Gastroesophageal sphincter (tissue), 4 donors: ENCODE measurements at places on chromosomes 13 and 19. TPM values are rescaled to one million over a fixed set of nuclear protein-coding genes. Genes with fewer than 3 reads are reported as not detected.

DNA sequence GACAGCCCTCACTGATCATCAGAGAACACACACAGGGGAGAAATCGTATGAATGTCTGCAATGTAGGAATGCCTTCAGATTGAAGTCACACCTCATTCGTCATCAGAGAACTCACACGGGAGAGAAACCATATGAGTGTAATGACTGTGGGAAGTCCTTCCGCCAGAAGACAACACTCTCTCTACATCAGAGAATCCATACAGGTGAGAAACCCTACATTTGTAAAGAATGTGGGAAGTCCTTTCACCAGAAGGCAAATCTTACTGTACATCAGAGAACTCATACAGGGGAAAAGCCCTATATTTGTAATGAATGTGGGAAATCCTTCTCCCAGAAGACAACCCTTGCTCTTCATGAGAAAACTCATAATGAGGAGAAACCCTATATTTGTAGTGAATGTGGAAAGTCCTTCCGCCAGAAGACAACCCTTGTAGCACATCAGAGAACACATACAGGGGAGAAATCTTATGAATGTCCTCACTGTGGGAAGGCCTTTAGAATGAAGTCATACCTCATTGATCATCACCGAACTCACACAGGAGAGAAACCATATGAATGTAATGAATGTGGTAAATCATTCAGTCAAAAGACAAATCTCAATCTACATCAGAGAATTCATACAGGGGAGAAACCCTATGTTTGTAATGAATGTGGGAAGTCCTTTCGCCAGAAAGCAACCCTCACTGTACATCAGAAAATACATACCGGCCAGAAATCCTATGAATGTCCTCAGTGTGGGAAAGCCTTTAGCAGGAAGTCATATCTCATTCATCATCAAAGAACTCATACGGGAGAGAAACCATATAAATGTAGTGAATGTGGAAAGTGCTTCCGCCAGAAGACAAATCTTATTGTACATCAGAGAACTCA lies 32.5 kb downstream of the ZNF567 start:
- ATAC-seq: no peak
- no peak overlapping the region for H3K4me3 ChIP-seq
- no peak overlapping the region for H3K27ac ChIP-seq
- H3K36me3 ChIP-seq: peaks cover 23% of the 10 kb centered on the region
- H3K4me1 ChIP-seq: no peaks in the 10 kb centered on the region
- H3K27me3 ChIP-seq: no peaks in the 10 kb centered on the region

GRCh38 chr13:97935071-97935470 lies 18.4 kb upstream of the IPO5 start:
- H3K4me3 ChIP-seq: no peak overlapping the region
- ATAC-seq: no peak
- H3K27ac ChIP-seq: no peak overlapping the region
- H3K4me1 ChIP-seq: no peaks in the 10 kb centered on the region
- no peaks in the 10 kb centered on the region for H3K27me3 ChIP-seq

DNA sequence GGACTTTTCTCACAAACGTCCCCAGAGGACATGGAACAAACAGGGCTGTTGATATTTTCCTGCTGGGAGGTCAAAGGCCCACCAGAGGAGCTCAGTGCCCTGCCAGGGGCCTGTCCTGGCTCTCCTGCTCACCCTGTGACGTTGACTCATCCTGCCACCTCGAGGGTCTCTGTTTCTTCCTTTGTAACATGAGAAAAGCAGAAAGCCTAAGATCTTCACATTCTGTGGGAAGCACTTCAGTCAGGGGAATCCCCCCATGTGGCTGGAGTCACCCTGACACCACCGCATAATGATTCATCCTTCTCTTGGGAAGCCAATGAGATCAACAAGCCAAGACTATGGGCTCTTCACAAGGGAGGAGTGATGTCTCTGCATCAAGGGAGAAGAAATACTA lies 147.9 kb downstream of the KATNAL1 start:
- H3K27ac ChIP-seq: no peak overlapping the region
- H3K36me3 ChIP-seq: no peaks in the 10 kb centered on the region
- no peak for ATAC-seq
- H3K4me3 ChIP-seq: no peak overlapping the region
- H3K27me3 ChIP-seq: peaks cover 5% of the 10 kb centered on the region

- no peaks in the 10 kb centered on the region for H3K36me3 ChIP-seq
- no peaks in the 10 kb centered on the region for H3K27me3 ChIP-seq
- H3K4me1 ChIP-seq: no peaks in the 10 kb centered on the region
Measured at GRCh38 chr13:22200440-22200839, 529.6 kb downstream of the FGF9 start.

DNA sequence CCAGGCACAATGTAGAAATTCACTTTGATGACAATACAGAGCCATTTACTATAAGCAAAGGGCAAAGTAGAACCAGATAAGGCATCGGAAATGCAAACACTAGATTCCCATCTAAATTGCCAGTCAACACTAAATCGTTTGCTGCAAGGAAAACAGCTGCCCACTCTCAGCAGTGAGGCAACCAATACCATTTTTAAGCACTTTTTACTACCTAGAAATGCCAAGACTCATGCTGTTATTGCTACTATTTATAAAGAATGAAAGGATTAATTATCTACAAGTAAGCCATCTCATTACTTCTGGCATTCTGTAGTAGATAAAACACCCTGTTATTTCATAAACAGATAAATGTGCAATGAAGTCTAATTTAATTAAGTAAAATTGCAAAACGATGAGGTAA lies 422.0 kb downstream of the FGF14 start:
- H3K4me1 ChIP-seq: no peaks in the 10 kb centered on the region
- no peak overlapping the region for H3K27ac ChIP-seq
- no peaks in the 10 kb centered on the region for H3K36me3 ChIP-seq

DNA sequence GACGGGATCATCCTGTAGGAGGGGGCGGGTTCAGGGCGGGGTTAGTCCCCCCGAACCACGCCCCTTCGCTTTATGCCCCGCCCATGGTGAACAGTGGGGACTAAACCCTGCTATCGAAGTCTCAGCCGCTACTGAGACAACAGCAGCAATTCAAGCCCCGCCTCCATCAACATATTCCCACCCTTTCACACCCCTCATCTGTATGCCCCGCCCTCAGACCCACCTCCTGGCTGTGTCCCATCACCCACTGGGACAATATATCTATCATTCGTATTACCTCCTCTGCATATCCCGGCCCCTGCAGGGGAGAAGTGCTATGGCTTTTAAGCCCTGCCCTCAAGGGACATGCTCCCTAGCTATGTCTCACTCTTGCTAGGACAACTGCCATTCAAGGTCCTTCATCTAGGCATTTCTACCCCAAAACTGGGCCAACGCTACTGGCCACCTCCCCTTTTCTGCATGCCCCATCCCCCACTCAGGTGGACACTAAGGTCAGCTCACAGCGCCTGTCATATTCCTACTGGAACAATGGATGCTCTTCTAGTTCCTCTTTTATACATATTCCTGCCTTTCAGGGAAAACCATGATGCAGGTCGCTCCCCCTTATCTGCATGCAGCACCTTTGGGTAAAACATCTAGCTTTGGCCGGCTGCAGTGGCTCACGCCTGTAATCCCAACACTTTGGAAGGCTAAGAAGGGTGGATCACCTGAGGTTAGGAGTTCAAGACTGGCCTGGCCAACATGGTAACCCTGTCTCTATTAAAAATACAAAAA lies 11.9 kb downstream of the LRFN1 start:
- H3K27me3 ChIP-seq: peaks cover 74% of the 10 kb centered on the region
- peaks cover 7% of the 10 kb centered on the region for H3K4me1 ChIP-seq
- peaks cover 12% of the 10 kb centered on the region for H3K36me3 ChIP-seq
- no peak for ATAC-seq

GRCh38 chr13:38046049-38046376 lies 176.4 kb upstream of the TRPC4 start:
- no peaks in the 10 kb centered on the region for H3K4me1 ChIP-seq
- no peaks in the 10 kb centered on the region for H3K36me3 ChIP-seq
- no peak for ATAC-seq
- H3K27ac ChIP-seq: no peak overlapping the region

DNA sequence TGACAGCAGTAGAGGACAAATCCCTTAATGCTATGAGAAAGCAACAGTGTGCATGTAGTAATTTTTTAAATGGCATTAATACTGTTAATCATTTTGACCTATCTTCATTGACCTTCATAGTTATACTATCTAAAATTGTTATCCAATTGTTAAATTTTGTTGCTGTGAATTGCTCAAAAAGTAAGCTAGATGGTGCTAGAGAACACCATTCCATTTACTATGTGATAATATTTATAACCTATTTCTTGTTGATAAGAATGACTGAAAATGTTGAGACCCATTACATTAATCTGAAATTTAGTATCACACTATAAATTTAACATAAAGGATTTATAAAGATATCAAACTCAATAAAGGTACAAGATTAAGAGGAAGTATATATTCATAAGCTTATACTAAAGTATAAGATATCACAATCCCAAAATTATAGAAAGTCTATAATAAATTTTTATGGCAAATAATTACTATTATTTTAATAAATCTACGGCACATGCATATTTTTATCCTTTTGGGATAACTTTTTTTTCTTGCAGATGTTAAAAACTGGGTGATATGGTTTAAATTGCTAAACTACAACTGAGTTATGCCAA lies 1573.3 kb downstream of the PCDH9 start:
- no peaks in the 10 kb centered on the region for H3K4me1 ChIP-seq
- ATAC-seq: no peak
- H3K27me3 ChIP-seq: no peaks in the 10 kb centered on the region
- H3K4me3 ChIP-seq: no peak overlapping the region
- no peaks in the 10 kb centered on the region for H3K36me3 ChIP-seq

DNA sequence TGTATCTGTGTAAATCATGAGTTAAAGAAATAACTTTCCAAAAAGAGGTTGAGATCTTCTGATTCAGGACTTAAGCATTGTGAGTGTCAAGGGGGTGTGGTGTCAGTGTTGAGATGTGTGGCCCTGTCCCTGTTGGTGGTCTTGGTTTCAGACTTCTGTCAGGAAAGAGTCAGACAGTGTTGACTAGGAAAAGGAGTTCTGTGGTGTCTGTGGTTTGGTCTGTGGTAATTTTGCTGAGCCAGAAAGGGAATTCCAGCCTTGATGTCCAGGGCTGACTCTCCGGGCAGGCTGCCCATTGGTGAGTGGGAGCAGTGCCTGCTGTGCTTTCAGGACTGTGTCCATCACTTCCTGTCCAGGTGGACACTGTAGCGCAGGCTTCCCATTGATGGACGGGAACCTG lies 39.8 kb upstream of the IGFL4 start:
- no peak for ATAC-seq
- no peak overlapping the region for H3K27ac ChIP-seq
- no peak overlapping the region for H3K4me3 ChIP-seq
- peaks cover 4% of the 10 kb centered on the region for H3K4me1 ChIP-seq

- H3K4me3 ChIP-seq: no peak overlapping the region
- no peak overlapping the region for H3K27ac ChIP-seq
- no peaks in the 10 kb centered on the region for H3K4me1 ChIP-seq
- ATAC-seq: no peak
Measured at GRCh38 chr19:16902545-16902944, 13.7 kb downstream of the F2RL3 start.

- no peak for ATAC-seq
- no peak overlapping the region for H3K4me3 ChIP-seq
- no peaks in the 10 kb centered on the region for H3K4me1 ChIP-seq
- H3K27me3 ChIP-seq: no peaks in the 10 kb centered on the region
- H3K27ac ChIP-seq: no peak overlapping the region
- H3K36me3 ChIP-seq: no peaks in the 10 kb centered on the region
Measured at GRCh38 chr13:66222127-66222526, 1008.0 kb downstream of the PCDH9 start.

- no peaks in the 10 kb centered on the region for H3K27me3 ChIP-seq
- no peak overlapping the region for H3K4me3 ChIP-seq
- no peaks in the 10 kb centered on the region for H3K36me3 ChIP-seq
- ATAC-seq: no peak
- H3K4me1 ChIP-seq: no peaks in the 10 kb centered on the region
Measured at GRCh38 chr13:99463646-99464397, 37.5 kb upstream of the TM9SF2 start.

- no peaks in the 10 kb centered on the region for H3K36me3 ChIP-seq
- H3K4me1 ChIP-seq: no peaks in the 10 kb centered on the region
- H3K27ac ChIP-seq: no peak overlapping the region
- ATAC-seq: no peak
Measured at GRCh38 chr19:1524972-1525325, 1.1 kb downstream of the PLK5 start.

DNA sequence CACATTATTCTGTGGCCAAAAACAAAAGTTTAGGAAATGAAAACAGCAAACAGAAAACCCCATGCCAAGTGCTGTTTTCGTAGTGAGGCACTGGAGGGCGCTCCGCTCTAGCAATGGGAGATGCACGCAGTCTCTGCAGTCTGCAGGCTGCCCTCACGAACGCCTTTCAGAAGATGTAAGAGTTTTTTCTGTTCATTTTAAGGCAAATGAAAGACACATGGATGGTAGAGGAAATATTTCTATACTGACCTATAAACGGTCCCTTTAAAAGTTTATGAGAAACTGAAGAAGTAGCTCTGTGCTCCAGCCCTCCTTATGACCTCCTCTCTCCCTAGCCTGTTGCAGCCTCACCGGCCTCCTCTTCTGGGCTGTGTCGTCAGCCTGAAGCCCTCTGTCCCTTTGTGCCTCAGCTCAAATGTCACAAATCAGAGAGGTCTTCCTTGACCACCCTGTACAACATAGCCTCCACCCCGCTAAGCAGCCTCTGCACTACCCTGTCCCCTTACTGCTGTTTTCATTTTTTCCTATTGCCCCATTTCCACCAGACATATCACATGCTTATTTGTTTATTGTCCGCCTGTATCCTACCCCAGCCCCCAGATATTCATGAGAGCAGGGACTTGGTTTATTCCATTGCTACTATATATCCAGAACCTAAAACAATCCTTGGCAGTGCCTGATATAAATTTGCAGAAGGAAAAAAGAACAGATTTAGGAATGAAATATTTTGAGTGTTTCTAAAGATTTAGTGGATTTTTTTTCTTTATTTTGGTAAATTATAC lies 116.4 kb downstream of the TM9SF2 start:
- no peaks in the 10 kb centered on the region for H3K36me3 ChIP-seq
- H3K4me3 ChIP-seq: no peak overlapping the region
- peak; percentile 48 for ATAC-seq
- no peak overlapping the region for H3K27ac ChIP-seq
- no peaks in the 10 kb centered on the region for H3K27me3 ChIP-seq
- peaks cover 38% of the 10 kb centered on the region for H3K4me1 ChIP-seq

- H3K4me3 ChIP-seq: no peak overlapping the region
- H3K36me3 ChIP-seq: no peaks in the 10 kb centered on the region
- no peak for ATAC-seq
- H3K27me3 ChIP-seq: no peaks in the 10 kb centered on the region
- no peaks in the 10 kb centered on the region for H3K4me1 ChIP-seq
- no peak overlapping the region for H3K27ac ChIP-seq
Measured at GRCh38 chr13:86052141-86052540, 252.9 kb upstream of the SLITRK6 start.

AMH gene
- 0.67 TPM for total RNA-seq

KLF1 gene
- total RNA-seq: not detected

MISP3 gene
- 9.5 TPM for total RNA-seq

B3GNT8 gene
- 1.9 TPM for total RNA-seq

F2RL3 gene
- total RNA-seq: 2.6 TPM

KCNJ14 gene
- 0.42 TPM for total RNA-seq

IL11 gene
- not detected for total RNA-seq

ZNF415 gene
- total RNA-seq: 12.3 TPM

PRRG2 gene
- 1.1 TPM for total RNA-seq

GSX1 gene
- total RNA-seq: not detected

TMEM38A gene
- 9.9 TPM for total RNA-seq
